ENCODE measurements at places on chromosomes 2 and 18. TPM values are rescaled to one million over a fixed set of nuclear protein-coding genes. Genes with fewer than 3 reads are reported as not detected.
A peak's percentile ranks its signal among the peaks of the same experiment; 100 is the strongest.

- no peak for DNase-seq
These were observed 369.1 kb downstream of the SETBP1 start for GRCh38 chr18:45049578-45050319.

Gene ZBTB7C
- 0.15 TPM for polyA plus RNA-seq

DNA sequence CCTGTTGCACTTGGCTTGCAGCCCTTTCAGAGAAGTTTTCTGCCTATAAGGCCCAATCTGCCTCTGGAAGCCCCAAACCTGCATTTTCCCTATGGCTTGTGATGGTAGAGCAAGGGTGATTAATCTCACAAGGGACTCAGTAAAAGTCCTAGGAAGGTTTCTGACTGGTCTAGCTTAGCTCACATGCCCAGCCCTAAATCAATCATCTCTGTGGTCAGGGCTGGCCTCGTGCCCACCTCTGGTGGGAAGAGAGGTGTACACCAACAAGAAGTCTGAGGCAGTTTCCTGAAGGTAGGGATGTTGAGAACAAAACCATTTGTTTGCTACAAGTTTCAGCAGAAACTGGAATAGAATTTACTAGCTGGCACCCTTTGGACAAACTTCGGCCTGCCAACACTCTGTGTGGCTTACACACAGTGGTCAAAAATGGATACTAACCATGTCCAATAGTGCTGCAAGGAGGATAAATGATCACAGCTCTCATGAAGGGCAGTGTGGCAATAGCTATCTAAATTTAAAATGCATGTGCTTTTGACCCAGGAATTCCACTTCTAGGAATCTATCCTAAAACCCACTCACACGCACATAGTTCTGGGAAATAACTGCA, 96.4 kb downstream of the EN1 start:
- no peak for DNase-seq

GRCh38 chr2:233802132-233802815, 24.1 kb downstream of the MROH2A start:
- DNase-seq = no peak

DNA sequence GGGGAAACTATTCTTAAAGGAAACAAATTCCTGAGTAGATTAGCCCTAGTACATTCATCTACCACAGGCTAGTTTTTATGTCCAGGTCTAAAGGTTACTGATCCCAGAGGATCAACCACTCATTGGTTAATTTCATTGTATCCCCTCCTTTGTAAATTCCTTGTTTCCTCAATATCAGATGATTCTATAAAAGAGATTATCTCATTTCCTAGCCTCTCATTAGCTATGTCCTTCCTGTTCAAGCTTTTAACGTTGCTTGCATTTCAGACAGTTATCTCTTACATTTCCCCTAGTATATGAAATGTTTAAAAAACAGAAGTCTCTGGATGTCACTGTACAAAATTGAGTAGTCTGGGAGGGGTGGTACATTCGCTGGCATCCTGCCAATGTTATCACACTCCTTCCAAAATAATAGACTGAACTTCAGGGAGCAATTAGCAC, 24.2 kb upstream of the ARMC9 start:
- DNase-seq = peak; percentile 49

GRCh38 chr2:232481322-232482140, 6.1 kb downstream of the ECEL1 start:
- DNase-seq = no peak

DNA sequence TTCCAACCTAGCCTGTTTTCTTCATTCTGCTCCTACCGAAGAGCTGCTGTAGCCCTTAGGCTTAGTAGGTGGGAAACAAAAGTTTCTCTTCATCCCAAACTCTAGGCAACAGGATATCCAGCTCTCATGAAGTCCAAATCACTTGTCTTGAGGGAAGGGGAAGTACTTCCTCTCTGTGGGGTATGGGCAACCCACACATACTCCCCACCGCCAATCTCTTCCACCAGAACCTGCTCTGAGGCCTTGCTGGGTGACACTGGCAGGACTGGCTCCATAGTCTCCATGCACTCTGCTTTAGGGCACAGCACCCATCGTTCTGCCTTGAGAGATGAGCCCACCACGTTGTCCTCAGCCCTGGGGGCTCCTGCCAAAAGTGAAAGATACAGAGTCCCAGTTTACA, 173.0 kb downstream of the NCK2 start:
- DNase-seq = no peak

Gene ANO7
- 0.81 TPM for polyA plus RNA-seq

- no peak for DNase-seq
These were observed 268.5 kb upstream of the ZSWIM2 start for GRCh38 chr2:187117483-187117882.

Gene RAB11FIP5
- 17.1 TPM for polyA plus RNA-seq

- DNase-seq = no peak
These were observed 1108.1 kb upstream of the LRRTM1 start for GRCh38 chr2:81412681-81413080.

- no peak for DNase-seq
These were observed 226.4 kb upstream of the ID2 start for GRCh38 chr2:8455236-8456150.

- no peak for DNase-seq
These were observed 266.5 kb downstream of the PTGR3 start for GRCh38 chr18:74942319-74942910.

Gene POTEJ
- not detected for polyA plus RNA-seq

GRCh38 chr2:207408086-207408794, 121.5 kb upstream of the CREB1 start:
- DNase-seq = no peak

DNA sequence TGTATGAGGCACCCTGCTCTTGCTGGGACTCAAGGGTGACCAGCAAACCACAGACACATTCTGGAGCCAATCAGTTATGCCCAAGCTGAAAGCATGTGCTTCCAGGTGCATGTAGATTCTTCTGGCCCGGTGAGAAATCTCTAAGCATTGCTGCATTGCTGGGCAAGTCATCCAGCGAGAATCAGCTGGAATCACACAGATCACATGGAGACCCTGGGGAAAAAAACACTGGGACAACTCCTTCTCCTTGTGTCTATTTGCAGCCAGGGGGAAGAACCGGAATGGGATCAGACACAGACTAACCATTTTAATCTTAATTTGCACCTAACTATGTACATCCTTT, 119.7 kb upstream of the KLF7 start:
- no peak for DNase-seq

- DNase-seq = no peak
These were observed 164.7 kb downstream of the PHLPP1 start for GRCh38 chr18:62880034-62880433.

Gene NAT8
- not detected for polyA plus RNA-seq

DNA sequence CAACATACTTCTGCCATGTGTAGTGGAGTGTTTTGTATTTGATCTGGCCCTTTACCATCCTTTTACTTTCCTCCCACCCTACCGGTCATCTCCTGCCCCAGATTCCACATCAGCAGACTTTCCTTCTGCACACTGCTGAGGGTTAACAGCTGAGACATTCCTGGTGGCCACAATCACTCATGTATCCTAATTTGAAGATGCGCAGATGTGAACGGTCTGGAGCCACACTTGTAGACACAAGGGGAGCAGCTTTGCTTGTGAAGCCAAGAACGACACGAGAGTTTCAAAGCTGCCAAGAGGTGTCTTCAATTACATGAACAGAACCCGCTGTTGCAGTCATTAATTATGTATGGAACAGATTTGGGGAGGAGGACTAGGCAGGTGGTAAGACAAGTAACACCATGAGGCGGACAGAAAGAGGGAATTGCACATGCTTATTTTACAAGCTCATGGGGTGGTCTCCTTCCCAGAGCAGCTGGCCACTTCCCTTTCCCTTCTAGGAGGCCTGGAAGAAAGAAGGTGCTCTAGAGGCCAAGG, 260.7 kb upstream of the KLHL29 start:
- no peak for DNase-seq

Gene CHCHD5
- polyA plus RNA-seq = 55.9 TPM

DNA sequence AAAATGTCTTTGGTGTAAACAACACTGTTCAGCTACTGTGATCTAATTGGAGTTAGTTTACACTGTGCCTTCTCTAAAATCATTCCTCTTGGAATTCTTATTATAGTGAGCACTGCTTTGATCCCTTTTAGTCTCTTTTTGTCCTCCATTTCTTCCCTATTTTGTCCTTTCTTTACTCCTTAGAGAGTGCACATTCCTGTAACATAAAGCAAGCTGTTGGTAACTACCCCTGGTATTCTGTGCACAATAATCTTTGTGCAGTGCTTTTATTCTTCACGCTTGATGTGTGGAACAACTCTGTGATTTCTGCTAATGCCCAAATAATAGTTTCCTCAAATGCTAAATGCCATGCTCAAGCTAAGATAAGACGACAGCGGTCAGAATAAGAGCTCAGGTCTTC, 401.5 kb downstream of the DPP10 start:
- DNase-seq = no peak

- no peak for DNase-seq
These were observed 117.2 kb downstream of the UXS1 start for GRCh38 chr2:106076941-106077340.

- no peak for DNase-seq
These were observed 26.1 kb downstream of the KIF5C start for GRCh38 chr2:148901142-148901541.

Gene SCN7A
- polyA plus RNA-seq = 0.05 TPM

DNA sequence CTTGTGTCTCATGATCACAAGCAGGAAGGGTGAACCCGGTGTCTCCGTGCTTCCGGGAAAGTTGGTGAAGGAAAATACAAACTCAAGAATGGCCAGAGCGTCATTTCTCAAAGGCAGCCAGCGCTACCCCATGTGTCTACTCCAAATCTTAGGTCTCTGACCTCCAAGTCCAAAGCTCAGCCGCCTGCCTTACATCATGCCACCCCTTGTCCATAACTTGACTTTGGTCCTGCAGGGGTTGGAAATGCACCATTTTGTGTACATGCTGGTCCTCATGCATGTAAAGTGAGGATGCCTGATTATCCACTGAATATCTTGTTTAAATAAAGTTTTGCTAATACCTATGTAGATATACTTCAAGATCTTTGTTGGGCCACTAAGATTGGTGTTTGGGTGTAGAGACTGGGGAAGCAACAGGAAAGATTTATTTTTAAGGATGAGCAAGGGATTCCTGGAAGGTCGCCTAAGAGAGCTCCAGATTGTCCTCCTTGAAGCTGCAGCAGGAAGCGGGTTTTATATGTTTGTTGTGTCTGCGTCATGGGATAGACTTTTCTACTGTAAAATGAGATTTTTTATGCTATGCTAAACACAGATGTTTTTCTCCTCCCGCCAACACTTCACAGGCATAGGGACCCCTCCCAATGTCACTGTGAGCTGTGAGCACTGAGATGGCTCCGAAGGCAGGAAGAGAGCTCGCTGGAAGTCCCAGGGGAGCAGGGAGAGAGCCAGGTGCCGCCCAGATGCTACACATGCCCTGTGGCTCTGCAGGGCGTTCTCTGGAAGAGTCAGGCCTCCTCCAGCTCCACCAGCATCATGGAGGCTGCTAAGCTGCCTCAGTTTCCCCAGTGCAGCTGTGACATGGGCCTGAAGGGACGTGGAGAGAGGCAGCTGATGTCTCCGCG, 176.2 kb upstream of the HDAC4 start:
- DNase-seq = no peak

Gene ATP6V1B1
- polyA plus RNA-seq = 6.1 TPM

- DNase-seq = no peak
These were observed 59.9 kb upstream of the POU3F3 start for GRCh38 chr2:104793966-104794365.

Gene IFIH1
- 0.84 TPM for polyA plus RNA-seq

GRCh38 chr2:160419776-160420505, 73.7 kb downstream of the RBMS1 start:
- no peak for DNase-seq

- DNase-seq = no peak
These were observed 112.5 kb upstream of the CREB1 start for GRCh38 chr2:207417301-207417718.

GRCh38 chr2:241798631-241799521, 10.1 kb upstream of the NEU4 start:
- peak; percentile 28 for DNase-seq

DNA sequence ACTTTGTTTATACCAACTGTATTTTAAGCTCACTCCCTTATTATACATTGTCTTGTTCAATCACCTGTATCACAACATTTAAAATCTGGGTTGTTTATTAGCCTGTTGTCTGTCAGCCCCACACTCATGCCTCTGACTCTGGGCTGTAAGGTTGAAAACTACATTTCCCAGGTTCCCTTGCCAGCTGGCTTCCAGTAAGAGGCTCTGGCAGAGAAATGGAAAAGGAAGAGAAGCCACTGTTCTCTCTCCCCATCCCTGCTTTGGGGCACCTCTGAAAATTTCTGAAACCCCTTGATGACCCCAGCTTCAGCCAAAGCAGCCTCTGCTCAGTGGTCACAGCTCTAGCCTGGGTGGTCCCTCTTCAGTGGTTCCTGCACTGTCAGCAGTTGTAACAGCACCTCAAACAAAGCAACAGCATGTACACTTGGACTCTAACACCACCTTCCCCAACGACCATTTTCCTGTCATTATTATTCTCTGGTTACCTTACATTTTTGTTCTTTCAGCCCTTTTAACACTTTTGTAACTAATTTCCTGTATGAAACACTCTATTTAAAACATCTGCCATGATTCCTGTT, 108.9 kb upstream of the LGALSL start:
- no peak for DNase-seq

- peak; percentile 59 for DNase-seq
These were observed 88.6 kb upstream of the BCL11A start for GRCh38 chr2:60641811-60642788.

DNA sequence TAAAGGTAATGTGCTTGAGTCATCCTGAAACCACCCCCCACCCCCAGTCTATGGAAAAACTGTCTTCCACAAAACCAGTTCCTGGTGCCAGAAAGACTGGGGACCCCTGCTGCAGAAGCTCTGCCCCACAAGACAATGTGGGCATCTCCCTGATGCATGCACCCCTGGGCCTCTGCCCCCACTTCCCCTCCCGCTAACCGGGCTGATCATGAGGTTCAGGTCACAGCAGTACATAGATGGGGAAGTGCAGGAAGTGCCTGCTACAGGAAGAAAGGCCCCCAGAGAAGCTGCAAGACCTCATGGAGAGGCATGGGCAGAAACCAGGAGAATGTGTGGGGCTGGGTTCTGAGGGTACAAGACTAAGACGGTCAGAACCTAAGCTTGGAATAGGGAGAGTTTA, 243.4 kb upstream of the ID2 start:
- no peak for DNase-seq

DNA sequence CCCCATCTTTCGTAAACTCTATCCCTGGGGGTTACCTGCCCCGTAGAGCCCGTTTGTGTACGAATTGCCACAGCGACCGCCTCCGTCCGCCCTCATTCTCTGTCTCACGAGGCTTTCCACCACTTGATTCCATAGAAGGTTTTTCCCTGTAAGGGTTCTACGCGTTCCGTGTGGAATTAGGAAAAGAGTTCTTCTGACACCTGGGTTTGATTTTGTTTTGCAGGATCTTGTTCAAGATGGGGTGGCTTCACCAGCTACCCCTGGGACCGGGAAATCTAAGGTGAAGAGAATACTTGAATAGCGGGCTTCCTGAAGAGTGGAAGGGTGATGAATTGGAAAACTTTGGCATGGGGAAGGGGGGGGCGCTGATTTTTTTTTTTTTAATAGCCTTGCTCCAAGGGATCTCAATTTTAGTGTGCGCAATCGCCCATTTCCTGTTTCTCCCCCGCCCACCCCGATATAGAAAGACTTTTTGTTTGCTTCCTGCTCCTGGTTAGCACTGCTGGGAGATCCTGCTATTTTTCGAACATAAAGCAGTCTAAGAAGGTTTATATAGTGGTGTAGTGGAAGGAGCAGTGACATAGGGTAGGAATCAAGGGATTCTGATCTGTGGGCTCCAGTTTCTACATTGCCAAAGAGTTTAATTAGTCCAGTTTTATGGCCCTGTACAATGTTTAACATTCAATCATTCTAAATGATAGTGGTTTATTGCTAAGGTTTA, 564 bp downstream of the GCC2 start:
- peak; percentile 50 for DNase-seq

Measured in SK-N-SH (cell line).